Putamen (tissue), 1 donor: ENCODE measurements at places on chromosomes 11 and 22.

DNA sequence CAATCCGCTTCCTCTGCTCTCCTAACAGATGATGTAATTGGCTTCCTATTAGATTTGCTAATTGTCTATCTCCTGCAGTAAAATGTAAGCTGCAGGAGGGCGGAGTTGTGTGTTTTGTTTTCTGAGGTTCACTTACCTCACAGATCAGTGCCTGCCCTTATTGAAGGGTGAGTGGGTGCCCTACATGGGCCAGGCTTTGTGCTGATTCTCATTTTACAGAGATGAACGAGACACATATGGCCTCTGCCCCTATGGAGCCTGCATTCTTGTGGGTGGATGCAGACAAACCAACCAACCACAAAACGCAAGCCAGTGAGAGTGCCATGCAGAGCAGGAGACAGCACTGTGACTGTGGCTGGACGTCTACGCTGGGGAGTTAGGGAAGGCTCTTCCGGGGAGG is 9.9 kb downstream of the TESMIN start:
- no peak for DNase-seq

GRCh38 chr11:122089111-122089510 is 26.9 kb downstream of the BLID start:
- no peak for DNase-seq

DNA sequence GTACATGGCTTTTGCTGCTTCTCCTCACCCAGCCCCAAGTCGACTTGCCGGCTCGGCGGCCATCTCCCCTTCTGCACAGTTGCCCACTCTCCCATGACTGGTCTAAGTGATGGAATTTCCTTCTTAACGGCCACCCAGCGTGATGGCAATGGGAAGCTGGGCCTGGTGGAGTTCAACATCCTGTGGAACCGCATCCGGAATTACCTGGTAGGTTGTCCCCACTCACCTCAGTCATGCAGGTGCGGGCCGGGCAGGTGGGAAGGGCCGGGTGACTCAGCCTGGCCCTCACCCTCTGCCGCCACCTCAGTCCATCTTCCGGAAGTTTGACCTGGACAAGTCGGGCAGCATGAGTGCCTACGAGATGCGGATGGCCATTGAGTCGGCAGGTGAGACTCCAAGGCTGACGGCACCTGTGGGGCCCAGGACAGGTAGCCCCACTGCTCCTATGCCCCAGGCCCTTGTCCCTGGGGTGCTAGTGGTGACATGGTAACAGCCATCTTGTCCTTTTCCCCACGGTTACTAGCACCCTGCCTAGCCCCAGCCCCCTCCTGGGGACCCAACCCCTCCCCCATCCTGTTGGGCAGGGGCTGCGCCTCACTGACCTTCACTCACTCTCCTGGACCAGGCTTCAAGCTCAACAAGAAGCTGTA is 28.1 kb downstream of the CAPN1 start:
- DNase-seq: no peak

GRCh38 chr11:119625206-119625978 is 103.6 kb downstream of the NECTIN1 start:
- no peak for DNase-seq

GRCh38 chr22:48654492-48654891 is 1173.2 kb downstream of the BRD1 start:
- DNase-seq: no peak

DNA sequence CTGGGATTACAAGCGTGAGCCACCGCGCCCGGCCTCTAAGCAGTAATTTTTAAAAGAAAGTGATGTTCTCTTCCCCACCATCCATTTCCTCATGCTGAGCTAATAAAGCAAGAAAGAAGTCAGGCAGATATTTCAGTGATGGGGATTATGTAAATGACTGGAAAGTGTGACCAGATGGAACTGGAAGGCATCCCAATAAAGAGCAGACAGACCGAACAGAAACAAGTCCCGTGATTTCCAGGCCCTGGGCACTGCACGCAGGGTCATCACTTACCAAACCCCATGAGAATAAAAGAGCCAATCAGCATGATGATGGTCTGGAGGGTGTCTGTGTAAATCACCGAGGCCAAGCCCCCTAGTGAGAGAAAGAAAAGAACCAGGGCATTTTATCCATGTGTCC is 18.2 kb downstream of the SLC5A4 start:
- no peak for DNase-seq

GRCh38 chr11:106552694-106553203 is 465.5 kb downstream of the GUCY1A2 start:
- no peak for DNase-seq
